ENCODE measurements at places on chromosomes 16 and 17.

DNA sequence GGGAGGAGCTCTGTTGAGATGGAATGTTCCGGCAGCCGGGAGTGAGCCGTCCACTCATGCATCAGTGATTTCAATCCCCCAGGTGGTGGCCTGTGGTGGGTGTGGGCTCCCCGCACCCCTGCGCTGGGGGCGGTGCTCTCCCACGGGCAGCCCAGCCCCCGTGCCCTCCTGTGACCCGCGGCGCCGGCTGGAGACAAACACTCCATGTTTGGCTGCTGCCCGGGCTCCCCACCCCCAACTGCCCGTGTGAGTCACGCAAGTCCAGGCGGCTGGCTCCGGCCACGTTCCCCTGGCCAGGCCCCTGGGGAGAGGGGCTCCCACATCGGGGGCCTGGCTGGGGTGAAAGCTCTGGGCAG lies 29.4 kb downstream of the CACNA1H start:
- DNase-seq: no peak

- DNase-seq: peak; percentile 61
Observed at GRCh38 chr17:78289802-78290363, 58.5 kb downstream of the TMEM235 start.

DNA sequence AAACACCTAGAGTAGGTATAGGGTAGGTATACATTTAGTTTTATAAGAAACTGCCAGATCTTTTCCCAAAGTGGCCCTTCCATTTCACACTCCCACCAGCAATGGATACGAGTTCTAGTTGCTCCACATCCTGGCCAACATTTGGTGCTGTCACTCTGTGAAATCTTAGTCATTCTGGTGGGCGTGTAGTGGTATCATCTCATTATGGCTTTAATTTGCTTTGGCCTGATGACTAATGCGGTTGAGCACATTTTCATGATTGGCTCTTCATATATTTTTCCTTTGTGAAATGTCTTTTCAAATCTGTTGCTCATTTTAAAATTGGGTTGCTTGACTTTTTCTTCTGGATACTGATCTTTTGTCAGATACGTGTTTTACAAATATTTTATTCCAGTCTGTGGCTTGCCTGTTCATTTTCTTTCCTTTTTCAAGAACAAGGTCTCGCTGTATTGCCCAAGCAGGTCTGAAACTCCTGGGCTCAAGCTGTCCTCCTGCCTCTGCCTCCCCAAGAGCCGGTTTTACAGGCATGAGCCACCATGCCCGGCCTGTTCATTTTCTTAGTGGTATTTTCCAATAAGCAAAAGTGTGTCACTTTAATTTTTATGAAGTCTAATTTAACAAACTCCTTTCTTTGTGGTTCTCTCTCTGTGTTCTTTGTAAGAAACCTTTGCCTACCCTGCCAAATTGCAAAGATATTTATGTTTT lies 192.4 kb downstream of the SEC14L1 start:
- DNase-seq: no peak

DNA sequence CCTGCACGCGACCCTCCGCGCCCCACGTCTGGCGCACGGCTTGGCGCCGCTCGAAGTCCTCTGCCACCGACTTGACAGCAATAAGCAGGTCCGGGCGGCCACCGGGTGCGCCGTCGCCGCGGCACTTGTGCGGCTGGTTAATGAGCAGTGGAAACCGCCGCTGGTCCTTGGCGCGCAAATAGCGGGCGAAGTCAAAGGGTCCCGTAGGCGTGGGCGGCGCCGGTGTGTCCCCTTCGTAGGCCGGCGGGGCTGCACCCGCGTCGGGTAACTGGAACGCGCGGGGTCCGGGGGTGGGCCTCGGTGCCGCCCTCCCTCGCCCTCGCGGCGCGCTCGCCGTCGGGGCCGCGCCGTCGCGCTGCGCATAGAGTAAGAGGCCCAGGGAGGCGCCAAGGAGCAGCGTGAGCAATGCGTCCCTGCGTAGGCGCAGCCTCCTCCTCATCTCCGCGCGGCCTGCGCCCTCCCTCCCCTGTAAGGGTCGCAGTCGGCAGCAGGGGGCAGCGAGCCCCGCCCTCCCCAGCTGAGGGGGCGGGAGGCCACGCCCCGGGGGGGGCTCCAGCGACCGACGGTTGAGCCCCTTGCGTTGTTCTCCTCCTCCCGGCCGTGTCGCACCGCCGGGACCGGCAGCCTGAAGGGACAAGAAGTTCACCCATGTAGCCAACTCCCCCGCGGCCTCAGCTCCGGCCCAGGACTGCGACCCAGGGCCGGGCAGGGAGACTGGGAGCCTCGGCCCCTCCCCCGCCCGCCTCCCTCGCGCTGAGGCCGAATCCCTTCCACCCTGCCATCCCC lies 558 bp downstream of the B3GNT9 start:
- peak; percentile 25 for DNase-seq

- DNase-seq: no peak
Observed at GRCh38 chr17:50603340-50603739, 31.3 kb upstream of the ABCC3 start.

DNA sequence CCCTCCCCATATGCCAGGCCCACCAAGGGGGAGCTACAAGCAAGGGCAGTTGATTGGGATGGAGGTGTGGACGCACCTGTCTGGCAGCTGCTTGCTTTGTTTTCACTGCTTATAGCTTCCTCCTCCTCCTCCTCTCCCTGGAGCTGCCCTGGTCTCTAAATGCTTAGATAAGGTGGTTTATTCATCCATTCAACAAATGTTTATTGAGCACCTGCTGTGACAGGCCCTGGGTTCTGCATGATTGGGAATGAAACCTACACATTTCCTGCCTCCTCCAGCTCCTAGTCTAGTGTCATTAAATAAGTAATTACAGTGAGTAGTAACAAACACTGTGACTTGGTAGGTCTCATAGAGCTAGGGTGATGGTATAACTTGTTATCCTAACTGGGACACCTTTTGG lies 17.4 kb upstream of the MAP3K14 start:
- no peak for DNase-seq

- DNase-seq: no peak
Observed at GRCh38 chr17:83008526-83008925, 70.9 kb upstream of the METRNL start.

- no peak for DNase-seq
Observed at GRCh38 chr16:50616386-50616785, 64.7 kb downstream of the SNX20 start.

DNA sequence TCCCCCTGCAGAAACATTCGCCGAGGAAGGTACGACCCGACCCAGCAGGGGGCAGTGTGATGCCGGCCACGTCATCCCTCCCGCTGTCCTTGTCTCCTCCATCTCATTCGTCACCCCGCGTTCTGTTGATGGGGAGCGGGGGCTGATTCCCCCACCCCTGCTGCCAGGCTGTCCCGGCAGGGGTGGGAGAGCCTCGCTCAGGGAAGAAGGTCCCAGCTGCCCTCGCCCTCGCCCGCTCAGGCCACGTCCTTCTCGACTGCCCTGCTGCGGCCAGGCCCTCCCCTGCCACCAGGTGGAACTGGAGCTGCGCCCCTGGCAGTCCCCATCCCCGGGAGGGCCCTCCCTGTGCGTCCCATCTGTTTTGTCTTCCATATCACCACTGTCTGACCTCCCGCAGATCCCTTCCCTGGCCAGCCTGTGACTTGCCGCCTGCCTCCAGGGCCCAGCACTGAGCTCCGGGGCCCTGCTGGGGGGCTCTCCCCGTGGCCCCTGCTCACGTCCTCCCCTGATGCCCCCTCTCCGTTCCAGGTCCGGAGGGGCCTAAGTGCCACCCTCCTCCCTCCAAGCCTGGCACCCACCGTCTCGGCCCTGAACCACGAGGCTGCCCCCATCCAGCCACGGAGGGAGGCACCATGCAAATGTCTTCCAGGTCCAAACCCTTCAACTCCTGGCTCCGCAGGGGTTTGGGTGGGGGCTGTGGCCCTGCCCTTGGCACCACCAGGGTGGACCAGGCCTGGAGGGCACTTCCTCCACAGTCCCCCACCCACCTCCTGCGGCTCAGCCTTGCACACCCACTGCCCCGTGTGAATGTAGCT lies 20.6 kb downstream of the ADAM11 start:
- DNase-seq: peak; percentile 82

- DNase-seq: no peak
Observed at GRCh38 chr17:1829216-1829591, 498 bp downstream of the SMYD4 start.

GRCh38 chr17:32103476-32104113 lies 38.7 kb upstream of the RHOT1 start:
- no peak for DNase-seq

DNA sequence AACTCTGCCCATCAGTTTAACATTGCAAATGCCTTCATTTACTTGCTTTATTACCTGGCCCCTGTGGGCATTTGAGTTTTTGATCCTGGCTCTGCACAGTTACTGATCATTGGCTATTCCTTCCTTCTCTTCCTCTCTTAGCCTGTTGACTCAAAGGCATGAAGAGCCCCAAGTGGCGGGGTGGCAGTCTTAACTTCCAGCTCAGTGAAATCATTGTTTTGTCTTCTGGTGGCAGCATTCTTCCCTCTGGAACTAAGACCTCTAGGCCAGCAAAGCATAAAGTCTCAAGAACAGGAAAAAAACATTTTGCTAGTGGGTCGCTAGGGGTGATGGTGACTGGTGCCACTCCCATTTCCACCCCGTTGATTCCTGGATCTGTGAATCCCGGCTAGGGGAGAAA lies 52.3 kb upstream of the MRTFB start:
- no peak for DNase-seq

GRCh38 chr17:37642681-37643080 lies 565 bp downstream of the DDX52 start:
- DNase-seq: no peak

DNA sequence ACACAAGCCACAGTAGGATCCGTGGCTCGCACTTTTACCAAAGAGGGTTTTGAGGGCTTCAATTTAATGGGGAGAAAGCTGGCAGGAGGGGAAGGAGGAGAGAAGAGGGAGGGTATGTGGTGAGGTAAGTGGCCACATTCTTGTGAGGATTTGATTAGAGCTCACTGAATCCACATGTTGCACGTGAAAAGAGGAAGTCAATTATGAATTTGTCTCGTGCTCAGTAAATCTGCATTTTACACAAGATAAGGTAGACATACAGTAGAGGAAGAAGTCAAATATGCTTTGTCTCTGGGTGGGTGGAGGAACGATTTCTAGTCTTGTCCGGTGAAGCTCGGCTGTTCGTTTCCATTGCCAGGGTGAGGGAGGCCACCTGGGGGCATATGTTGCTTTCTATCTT lies 862 bp downstream of the ZNF232 start:
- no peak for DNase-seq

DNA sequence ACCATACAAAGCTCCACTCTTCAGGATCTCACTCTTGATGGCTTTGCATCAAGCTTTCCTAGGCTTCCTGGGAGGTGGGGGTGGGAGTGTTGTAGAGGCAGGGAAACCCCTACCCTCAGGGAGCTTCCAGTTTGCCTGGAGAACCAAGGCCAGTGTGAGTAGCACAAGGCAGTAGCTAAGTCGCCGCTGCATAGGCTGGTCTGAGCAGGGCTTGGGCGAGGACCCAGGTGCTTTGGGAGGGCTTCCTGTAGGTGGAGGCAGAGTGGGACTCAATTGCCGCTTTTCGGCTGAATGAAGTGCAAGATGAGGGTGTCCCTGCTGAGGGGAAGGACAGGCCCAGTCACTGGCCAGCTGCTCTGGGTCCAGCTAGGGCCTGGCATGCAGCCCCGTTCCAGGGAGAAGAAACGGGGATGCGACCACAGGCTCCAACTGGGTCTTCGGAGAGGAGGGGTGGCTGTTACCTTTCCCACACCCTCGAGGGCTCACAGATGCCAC lies 3.9 kb downstream of the CD79B start:
- DNase-seq: no peak

DNA sequence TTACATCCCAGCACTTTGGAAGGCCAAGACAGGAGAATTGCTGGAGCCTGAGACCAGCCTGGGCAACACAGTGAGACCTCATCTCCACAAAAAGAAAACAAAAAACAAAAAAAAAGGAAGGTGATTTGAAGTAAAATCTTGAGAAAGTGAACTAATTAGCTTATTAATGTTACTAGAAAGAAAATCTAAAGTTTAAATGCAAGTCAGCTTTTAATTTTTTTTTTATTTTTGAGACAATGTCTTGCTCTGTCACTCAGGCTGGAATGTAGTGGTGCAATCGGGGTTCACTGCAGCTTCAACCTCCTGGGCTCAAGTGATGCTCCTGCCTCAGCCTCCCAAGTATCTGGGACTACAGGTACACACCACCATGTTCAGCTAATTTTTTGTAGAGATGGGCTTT lies 3.5 kb upstream of the CTCF start:
- no peak for DNase-seq

DNA sequence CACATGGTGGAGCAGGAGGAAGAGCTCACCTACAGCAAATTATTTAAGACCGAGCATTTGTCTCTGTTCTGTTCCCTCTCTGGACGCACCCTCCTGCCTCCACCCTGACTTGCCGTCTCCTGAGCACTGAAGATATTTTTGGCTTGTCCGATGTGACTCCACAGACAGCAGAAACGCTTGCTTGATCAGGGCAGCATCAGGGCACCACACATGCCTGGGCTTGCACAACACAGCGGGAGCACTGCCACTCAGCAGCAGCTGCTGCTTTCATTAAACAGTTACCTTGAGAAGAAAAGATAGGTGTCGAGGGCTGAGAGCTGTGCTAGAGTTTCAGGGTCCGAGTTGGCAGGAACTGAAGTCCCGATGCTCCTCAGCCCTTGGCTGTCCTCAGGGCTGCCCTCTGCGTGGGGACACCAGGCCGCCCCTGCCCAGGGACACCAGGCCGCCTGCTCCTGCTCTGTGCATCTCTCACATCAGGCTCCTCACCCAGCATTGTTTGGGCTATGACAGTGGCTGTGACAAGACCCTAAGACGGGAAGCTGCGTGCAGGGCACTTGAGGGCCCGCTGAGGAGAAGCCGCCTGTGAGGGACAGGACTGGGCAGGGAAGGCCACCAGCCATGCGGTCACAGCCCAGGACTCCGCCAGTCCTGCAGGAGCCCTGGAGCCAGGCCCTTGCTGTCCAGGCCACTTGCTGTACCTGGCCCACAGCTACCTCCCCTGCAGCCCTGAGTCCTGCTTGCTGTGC lies 21.3 kb upstream of the CDH15 start:
- no peak for DNase-seq

- no peak for DNase-seq
Observed at GRCh38 chr16:70660672-70661350, 14.5 kb downstream of the IL34 start.

GRCh38 chr16:83878838-83879237 lies 20.1 kb upstream of the MLYCD start:
- DNase-seq: peak; percentile 22

- no peak for DNase-seq
Observed at GRCh38 chr17:60130466-60130865, 19.3 kb upstream of the CA4 start.

- DNase-seq: peak; percentile 61
Observed at GRCh38 chr17:3647769-3648555, 11.4 kb downstream of the CTNS start.

GRCh38 chr16:88478889-88479792 lies 26.1 kb downstream of the ZFPM1 start:
- no peak for DNase-seq

- DNase-seq: no peak
Observed at GRCh38 chr16:78198288-78198687, 98.8 kb downstream of the WWOX start.

DNA sequence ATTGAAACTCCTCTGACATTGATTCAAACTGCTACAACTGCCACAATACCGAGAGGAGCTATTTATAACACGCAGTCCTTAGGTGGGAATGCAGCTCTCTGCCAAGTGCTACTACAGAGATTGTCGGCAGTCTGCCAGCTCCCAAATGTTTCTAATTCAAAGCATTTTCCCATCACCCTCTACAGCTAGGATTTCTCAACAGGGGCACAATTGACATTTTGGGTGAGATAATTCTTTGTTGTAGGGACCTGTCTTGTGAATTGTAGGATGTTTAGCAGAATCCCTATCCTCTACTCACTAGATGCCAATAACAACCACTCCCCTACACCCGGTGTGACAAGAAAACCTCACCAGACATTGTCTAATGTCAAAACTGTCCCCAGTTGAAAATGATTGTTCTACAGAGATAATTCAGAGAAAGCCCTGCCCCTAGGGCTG lies 7.8 kb upstream of the N4BP1 start:
- DNase-seq: peak; percentile 88
